Bronchial smooth muscle cell (primary cell): ENCODE measurements at places on chromosomes 12 and 14. TPM values are rescaled to one million over a fixed set of nuclear protein-coding genes. Genes with fewer than 3 reads are reported as not detected.

Gene FAIM2
- total RNA-seq: 3.3 and 8.2 TPM in 2 replicates

Gene LRRC10
- total RNA-seq: not detected in 2 replicates

Gene SLC7A8
- total RNA-seq: 15.8 and 25.9 TPM in 2 replicates

Gene BCAT1
- 61.8 and 63.3 TPM in 2 replicates for total RNA-seq

Gene SLCO1B1
- total RNA-seq: not detected in 2 replicates

Gene CDK4
- total RNA-seq: 163 and 185 TPM in 2 replicates

Gene FOXN4
- total RNA-seq: not detected in 2 replicates

Gene TNFAIP2
- total RNA-seq: 55.1 and 59.1 TPM in 2 replicates

Gene KRT2
- total RNA-seq: not detected in 2 replicates

Gene FOXA1
- total RNA-seq: not detected in 2 replicates

Gene ZBTB42
- total RNA-seq: 1.5 and 2.2 TPM in 2 replicates

Gene SSPN
- total RNA-seq: 15.4 and 26.4 TPM in 2 replicates

Gene GNB3
- 1.3 and 2.0 TPM in 2 replicates for total RNA-seq

Gene PTGDR
- total RNA-seq: 0.16 and 0.17 TPM in 2 replicates

Gene PLBD1
- 0.95 and 1.5 TPM in 2 replicates for total RNA-seq

Gene KLHDC1
- 6.5 and 9.0 TPM in 2 replicates for total RNA-seq

Gene CFAP54
- 0.86 and 2.2 TPM in 2 replicates for total RNA-seq

Gene TPH2
- total RNA-seq: under 0.01 TPM in 2 replicates
